H4 (cell line): ENCODE measurements at places on chromosomes 12 and 14.

GRCh38 chr12:75322464-75322863 lies 7.7 kb downstream of the CAPS2 start:
- DNase-seq = no peak

DNA sequence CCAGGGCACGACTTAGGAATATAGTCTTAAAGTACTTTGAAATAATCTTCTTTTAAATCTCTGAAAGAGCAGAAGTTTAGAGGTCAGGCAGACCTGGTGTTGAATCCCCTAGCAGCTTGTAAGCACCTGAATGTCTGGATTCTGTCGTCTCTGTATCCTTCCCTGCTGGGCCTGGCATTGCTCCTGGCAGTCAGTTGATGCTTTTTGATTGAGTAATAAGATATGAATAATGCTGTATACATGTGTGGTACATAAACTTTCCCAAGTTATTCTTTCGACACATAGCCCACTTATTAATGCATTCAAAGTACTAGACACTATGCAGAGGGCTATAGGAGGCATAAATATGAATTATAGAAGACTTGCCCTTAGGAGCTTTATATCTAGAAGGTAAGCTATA lies 31.4 kb downstream of the EVL start:
- no peak for DNase-seq

GRCh38 chr14:92951912-92952471 lies 29.0 kb downstream of the CHGA start:
- peak; percentile 53 for DNase-seq

DNA sequence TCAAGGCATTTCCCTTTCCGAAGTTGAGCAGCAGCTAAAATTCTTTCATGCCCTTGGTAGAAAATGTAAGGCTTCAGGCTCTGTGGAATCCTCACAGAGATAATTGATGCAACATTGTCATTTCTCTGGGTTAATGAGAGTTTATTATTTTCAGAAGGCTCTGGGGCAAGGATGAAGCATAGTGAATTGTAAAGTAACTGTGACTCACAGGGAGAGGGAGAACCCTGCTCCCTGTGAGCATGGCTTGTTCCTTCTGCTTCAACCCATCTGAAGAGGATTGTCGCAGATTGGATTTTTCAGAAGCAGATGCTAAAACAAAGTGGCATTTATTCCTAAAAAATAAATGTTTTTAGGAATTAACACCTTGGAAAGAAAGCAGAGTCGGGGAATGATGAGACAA lies 41.2 kb downstream of the APOBEC1 start:
- no peak for DNase-seq

- DNase-seq = no peak
Measured at GRCh38 chr12:57549909-57550640, at the start of gene KIF5A. Gene KIF5A, plus strand, starts transcription at chr12:57550044. Its CDS starts 228 bp downstream, at chr12:57550272.

- DNase-seq = no peak
Measured at GRCh38 chr14:95256776-95257060, 63.0 kb downstream of the CLMN start.

GRCh38 chr12:52258335-52258901 lies 16.0 kb upstream of the KRT86 start:
- no peak for DNase-seq

DNA sequence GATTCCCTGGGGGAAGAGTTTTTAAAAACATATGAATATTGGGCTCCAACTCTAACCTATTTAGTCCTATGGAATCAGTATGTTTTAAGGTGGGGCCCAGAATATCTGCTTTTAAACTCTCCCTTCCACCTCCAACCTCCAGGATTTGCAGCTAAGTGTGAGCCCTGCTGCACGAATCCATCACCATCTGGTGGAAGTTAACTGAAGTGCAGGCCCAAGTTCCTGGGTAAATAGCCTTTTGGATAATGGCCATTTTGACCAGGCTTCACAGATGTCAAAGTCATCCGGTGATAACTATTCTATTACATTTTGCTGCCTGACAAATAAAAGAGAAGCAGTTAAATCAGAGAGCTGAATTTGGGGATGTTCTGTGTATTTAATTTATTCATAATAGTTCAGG lies 58.1 kb upstream of the RMST start:
- peak; percentile 17 for DNase-seq

- no peak for DNase-seq
Measured at GRCh38 chr14:81889529-81889928, 355.9 kb upstream of the SEL1L start.

- DNase-seq = no peak
Measured at GRCh38 chr14:87542288-87542687, 450.7 kb downstream of the GALC start.

DNA sequence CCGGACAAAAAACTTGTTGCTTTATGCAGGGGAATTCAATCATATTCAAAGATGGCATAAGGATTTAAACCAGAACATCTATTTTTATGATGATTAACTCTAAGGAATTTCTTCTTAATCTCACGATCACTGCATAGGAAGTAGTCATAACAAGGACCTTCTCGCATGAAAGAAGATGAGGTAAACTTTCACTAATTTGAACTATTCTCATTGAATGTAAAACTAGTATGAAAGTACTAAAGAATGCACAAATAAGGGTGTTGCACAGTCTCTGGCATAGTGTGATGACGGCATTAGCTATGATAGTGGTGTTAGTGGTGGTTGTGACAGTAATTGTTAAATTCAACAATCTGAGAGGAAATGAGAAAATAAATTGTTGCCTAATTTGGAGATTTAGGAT lies 280.0 kb downstream of the SLC6A15 start:
- peak; percentile 29 for DNase-seq

- DNase-seq = no peak
Measured at GRCh38 chr14:52313462-52313861, 650 bp upstream of the PTGER2 start.

DNA sequence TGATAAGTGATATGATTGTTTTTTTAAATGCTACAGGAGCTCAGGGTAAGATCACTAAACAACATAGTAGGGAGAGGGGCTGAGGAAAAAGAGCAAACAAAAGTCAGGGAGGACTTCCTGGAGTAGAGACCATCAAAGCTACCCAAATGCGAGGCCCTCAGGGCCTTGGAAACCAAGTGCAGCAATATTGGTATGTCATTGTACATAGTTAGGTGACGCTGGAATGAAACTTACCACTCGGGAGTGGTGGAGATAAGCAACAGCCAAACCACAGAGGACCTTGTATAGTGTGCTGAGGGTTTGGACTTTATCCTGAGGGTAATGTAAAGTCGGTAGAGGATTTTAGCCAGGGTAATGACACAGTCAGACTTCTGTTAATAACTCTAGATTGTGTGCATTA lies 13.8 kb downstream of the KITLG start:
- DNase-seq = peak; percentile 61

DNA sequence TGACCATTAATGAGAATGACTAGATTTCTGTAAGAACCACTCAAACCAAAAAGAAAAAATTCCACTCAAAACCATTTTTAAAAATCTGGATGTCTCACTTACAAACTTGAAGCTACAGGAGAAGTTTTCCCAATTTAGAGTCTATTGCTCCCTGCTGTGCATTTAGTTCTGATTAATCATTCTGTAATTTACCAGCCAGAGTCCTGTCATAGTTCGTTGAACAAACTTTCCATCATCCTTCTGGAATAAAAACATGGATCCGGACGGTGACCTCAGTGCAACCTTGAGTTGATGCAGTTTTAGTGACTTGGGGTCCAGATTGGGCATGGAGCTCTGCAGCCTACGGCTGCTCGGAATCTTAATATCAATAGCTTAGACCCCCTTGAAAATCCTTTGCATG lies 73.4 kb downstream of the PRMT8 start:
- no peak for DNase-seq

DNA sequence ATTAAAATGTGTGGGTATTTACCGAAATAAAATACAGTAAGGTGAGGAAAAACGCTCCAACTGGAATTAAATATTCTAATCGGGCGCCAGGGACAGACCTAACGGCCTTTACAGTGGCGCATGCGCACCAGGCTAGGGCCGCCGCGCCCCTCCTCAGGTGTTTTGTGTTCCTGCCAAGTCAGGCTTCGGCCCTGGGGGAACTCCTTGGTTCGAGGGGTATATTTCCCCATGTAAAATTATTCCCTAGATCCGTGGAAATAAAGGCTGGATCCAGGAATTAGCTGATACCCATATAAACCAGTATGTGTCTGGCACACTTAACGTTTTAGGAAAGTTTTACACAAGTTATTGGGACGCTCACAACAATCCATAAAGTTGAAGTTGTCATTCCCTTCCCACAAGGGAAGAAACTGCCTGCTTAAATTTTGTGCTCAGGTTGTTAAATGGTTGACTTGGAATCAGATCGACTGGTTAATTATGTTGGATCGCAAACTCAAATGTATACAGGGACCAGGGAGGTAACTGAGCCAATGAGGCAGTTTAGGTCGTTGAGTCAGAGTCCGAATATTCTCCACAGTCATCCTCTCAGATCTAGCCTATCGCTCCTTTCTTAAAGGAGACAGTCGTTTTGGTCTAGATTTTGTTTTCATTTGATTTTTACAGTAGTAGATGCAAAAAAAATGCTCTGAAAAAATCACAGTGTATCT lies 621 bp upstream of the ANAPC7 start:
- peak; percentile 55 for DNase-seq

GRCh38 chr12:68532204-68532886 lies 78.4 kb upstream of the RAP1B start:
- no peak for DNase-seq

DNA sequence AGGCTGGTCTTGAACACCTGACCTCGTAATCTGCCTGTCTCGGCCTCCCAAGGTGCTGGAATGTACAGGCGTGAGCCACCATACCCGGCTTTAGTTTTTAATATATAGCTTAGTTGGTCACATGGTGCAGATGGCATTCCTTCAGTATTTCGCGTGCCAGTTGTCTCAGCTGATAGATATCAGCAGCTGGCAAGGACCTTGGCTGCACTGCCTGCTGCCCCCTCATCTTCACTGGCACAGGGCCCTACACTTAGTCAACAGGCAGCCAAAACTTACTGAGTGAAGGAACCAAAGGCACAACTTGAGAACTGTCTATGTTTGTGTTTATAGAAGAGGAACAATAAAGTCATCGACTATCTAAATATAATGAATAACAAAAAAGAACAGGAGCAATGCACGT lies 31.0 kb downstream of the EID3 start:
- DNase-seq = no peak

DNA sequence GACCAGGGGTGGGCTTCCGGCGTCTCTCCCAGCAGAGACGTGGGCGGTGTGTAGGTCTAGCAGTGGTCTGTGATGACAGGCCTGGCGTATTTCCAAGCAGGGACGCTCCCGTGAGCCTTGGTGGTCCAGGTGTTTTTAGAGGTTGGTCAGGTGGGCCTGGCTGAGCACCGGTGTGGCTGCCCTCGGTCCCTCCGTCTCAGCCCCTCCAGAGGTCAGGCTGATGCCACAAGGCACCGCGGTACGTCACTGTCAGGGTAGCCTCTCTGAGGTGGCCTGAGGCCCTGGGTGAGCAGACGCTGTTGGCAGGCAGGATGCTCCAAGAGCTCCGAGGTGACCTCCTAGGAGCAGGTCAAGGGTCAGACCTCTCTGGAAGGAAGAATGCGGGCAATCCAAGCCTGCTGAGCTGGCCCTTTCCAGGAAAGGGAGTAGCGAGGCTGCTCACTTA lies 13.6 kb downstream of the MTA1 start:
- no peak for DNase-seq

DNA sequence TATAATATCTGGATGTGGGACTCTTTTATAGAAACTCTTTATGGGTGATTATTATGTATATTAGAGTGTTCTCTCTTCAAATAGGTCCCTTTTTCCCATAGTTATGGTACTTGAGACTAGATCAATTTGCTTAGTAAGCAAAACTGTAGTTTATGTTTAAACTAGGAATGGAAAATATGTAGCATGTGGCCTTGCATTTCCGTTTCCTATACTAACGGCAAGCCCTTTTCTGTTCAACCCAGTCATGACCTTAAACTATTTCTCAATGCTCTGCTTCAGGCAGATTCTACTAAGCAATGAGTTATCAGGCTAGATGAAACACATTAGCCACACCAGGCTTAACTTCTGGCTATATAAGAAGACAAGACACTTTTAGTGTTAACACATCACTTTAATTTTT lies 84.6 kb downstream of the OTOGL start:
- DNase-seq = peak; percentile 10

- DNase-seq = peak; percentile 11
Measured at GRCh38 chr12:62435303-62436163, 31.1 kb upstream of the MON2 start.

DNA sequence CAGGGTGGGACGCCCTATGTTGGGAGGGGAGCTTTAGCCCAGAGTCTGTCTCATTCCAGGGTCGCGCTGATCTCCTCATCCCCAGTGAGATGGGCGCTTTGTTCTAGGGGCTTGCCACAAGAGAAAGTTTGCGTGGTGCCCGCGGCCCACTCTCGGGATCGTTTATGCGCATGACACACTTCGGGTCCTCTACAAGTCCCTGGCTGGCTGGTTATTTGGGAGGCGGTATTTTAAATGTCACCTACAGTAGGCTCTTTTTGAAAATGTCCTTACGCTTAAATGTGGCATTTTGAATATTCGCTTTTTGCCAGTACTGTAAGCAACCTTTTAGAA lies 541 bp downstream of the GOLT1B start:
- no peak for DNase-seq
